Suppressor macrophage treated with lipopolysaccharide for 1 hour (primary cell): ENCODE measurements at places on chromosomes 4 and X.

GRCh38 chr4:108107101-108107500 is 61.6 kb downstream of the LEF1 start:
- no peak for DNase-seq

GRCh38 chr4:54687887-54688841 is 30.4 kb downstream of the KIT start:
- DNase-seq, result peak; percentile 35

GRCh38 chr4:83751336-83751949 is 215.5 kb downstream of the GPAT3 start:
- no peak for DNase-seq

GRCh38 chr4:54228056-54228527 is 1.0 kb upstream of the PDGFRA start:
- DNase-seq, result peak; percentile 75

- DNase-seq, result no peak
These were observed 428.0 kb downstream of the EPHA5 start for GRCh38 chr4:65242156-65242846.

GRCh38 chrX:66039944-66040343 is at the start of gene VSIG4:
Gene VSIG4, minus strand, starts transcription at chrX:66040080. Its CDS starts 82 bp downstream, at chrX:66039998.
- peak; percentile 51 for DNase-seq
